Panc1 (cell line): ENCODE measurements at places on chromosomes 12 and 14. TPM values are rescaled to one million over a fixed set of nuclear protein-coding genes. Genes with fewer than 3 reads are reported as not detected.

- no peaks in the 10 kb centered on the region for H3K36me3 ChIP-seq
- H3K4me3 ChIP-seq: no peak overlapping the region
- DNase-seq: no peak
- H3K27me3 ChIP-seq: no peaks in the 10 kb centered on the region
Observed at GRCh38 chr12:3761116-3761735, 8.3 kb upstream of the CRACR2A start.

DNA sequence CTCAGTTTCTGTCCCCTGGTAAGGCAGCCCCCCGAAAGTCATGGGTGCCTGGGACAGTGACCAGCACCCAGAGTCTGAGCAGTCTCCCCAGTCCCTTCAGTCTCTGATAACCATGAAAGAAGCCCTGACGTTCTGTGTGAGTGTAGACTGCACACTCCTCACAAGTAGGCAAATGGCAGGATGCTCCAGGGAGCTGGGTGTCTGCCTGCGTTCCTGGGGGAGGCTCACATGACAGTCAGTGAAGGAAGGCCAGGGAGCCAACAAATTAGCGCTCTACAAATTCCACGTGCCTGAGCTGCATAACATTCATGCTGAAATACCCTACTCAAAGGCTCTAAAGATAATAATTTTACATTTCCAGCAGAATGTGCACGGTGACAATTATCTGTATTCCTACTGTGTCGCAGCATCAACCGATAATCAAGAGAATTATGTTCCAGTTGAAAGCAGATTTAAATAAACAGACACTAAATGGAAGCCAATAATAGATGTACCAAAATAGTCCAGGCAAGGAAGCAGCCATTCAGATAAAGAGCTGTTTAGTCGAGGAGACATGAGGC, 56.3 kb downstream of the ASCL1 start:
- H3K4me3 ChIP-seq: no peak overlapping the region
- no peaks in the 10 kb centered on the region for H3K27me3 ChIP-seq
- no peaks in the 10 kb centered on the region for H3K4me1 ChIP-seq
- DNase-seq: no peak
- H3K27ac ChIP-seq: no peak overlapping the region

Gene SMIM41
- total RNA-seq: not detected

Gene PTGER2
- total RNA-seq: 0.41 TPM

Gene CCDC38
- not detected for total RNA-seq
